Testis (tissue), 5 donors: ENCODE measurements at places on chromosomes 2 and 18. TPM values are rescaled to one million over a fixed set of nuclear protein-coding genes. Genes with fewer than 3 reads are reported as not detected.

DNA sequence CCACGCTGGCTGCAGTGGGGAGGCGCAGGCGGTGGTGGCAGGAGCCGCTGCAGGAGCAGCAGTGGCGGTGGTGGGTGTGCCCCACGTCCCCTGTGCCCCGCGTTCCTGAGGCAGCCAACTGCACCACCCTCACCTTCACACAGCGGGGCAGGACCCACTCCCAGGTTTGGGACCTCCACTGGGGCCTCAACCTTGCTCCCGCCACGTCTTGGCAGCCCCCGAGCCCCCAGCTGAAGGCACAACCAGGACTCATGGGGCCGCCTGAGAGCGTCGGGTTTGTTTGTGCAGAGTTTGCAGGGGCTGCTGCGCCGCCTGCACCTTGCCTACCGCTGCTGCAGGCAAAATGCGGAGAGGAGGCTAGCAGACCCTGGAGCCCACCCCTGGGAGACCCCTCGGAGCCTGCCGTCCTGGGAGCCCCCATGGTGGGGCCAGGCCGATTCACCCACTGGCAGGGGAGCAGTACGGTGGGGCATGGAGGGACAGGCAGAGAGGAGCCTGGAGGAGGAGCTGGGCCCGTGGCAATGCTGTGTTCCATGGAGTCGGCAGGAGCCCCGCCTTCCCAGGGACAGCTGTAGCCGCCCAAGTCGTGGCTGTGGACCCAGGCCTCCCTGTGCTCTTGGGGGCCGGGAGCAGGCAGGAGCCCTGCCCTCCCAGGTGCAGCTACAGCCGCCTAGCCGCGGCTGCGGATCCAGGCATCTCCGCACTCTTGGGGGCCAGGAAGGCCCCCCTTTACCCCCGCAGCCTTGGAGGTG, 14.7 kb upstream of the EML6 start:
- H3K4me3 ChIP-seq: peak overlapping the region; percentile 43
- peak; percentile 58 for DNase-seq
- no peaks in the 10 kb centered on the region for H3K4me1 ChIP-seq
- H3K27ac ChIP-seq: no peak overlapping the region
- H3K36me3 ChIP-seq: no peaks in the 10 kb centered on the region

- no peak for DNase-seq
- H3K27ac ChIP-seq: no peak overlapping the region
- H3K4me3 ChIP-seq: no peak overlapping the region
- H3K27me3 ChIP-seq: no peaks in the 10 kb centered on the region
Measured at GRCh38 chr2:141399270-141399669, 731.5 kb downstream of the LRP1B start.

POU3F3 gene
- total RNA-seq: 1.7 TPM

DNA sequence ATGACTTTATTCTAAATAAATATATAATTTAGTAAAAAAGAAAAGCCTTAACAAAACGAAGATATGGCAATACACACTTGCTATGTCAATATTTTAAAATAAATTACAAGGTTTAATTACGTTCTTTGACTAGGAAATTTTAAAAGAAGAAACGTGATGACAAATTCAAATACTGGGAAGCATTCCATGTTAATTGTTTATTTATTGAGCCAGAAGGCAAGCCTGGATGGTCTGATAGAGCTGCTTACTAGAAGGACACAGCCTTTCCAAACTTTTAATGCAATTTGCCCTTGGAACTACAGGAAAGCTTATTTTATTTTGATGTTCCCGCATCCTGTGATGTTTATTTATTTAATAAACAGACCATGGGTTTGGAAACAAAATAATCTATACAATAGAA, 33.4 kb upstream of the DSEL start:
- no peak overlapping the region for H3K4me3 ChIP-seq
- DNase-seq: no peak
- no peak overlapping the region for H3K27ac ChIP-seq

GRCh38 chr18:49305688-49306336, 154.6 kb downstream of the DYM start:
- no peaks in the 10 kb centered on the region for H3K4me1 ChIP-seq
- DNase-seq: no peak
- H3K27me3 ChIP-seq: no peaks in the 10 kb centered on the region
- no peaks in the 10 kb centered on the region for H3K36me3 ChIP-seq
- no peak overlapping the region for H3K27ac ChIP-seq

GCC2 gene
- total RNA-seq: 42.2 TPM
